ENCODE measurements at places on chromosomes 6 and 20.

DNA sequence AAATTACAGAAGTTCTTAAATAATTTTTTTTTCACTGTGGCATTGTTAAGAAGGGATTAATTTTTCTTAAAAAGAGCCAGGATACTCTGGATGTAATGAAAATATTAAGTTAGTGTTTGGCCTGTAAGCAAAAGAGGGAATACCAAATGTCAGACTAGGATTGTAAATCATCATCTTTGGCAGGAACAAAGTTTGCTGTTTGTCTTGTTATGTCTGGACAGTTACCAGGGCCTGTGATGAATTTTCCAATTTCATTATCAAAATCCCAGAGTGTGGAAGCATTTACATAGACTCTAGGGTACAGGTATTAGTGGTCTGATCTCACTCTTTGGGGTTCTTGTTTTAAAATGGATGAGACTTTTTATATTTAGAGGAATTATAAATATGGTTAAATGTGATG is 26.1 kb downstream of the CEP57L1 start:
- DNase-seq = no peak

GRCh38 chr20:427849-428657 is 20.0 kb downstream of the RBCK1 start:
- DNase-seq = no peak

DNA sequence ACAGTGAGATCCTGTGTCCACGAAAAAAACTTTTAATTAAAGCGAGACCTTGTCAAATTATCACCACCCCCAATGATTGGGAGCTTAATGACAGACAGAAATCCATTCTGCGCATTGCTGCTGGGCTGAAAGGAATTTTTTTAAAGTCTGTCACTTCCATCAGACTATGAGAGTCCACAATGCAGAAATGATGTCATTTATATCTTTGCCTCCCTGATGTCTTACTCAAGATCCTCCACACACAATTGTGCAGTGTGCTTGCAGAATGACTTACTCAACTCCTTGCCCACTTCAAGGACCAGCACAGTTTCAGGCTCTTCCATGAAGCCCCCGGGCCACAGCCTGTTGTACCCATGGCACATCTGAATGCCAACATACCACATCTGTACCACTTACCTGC is 41.0 kb downstream of the GPLD1 start:
- no peak for DNase-seq

- no peak for DNase-seq
Observed at GRCh38 chr6:56434606-56435005, 187.2 kb upstream of the COL21A1 start.

- DNase-seq = no peak
Observed at GRCh38 chr20:2749343-2749950, 51.0 kb downstream of the CPXM1 start.

- no peak for DNase-seq
Observed at GRCh38 chr6:106046116-106046853, 39.9 kb upstream of the PRDM1 start.
